ENCODE measurements at places on chromosomes 4 and X. TPM values are rescaled to one million over a fixed set of nuclear protein-coding genes. Genes with fewer than 3 reads are reported as not detected.

The NLRP2B gene
- not detected for total RNA-seq

The BST1 gene
- not detected for total RNA-seq

The GSPT2 gene
- total RNA-seq: 2.6 TPM

The NUDT11 gene
- total RNA-seq: not detected

The CLTRN gene
- not detected for total RNA-seq

The DGKK gene
- total RNA-seq: 0.16 TPM

The CPZ gene
- not detected for total RNA-seq

The SNCA gene
- 2.2 TPM for total RNA-seq

GRCh38 chr4:100063355-100063754 lies 113.3 kb upstream of the H2AZ1 start:
- H3K4me1 ChIP-seq: no peaks in the 10 kb centered on the region
- H3K4me3 ChIP-seq: no peak overlapping the region
- no peak overlapping the region for H3K27ac ChIP-seq
- no peak for DNase-seq
- no peaks in the 10 kb centered on the region for H3K36me3 ChIP-seq

DNA sequence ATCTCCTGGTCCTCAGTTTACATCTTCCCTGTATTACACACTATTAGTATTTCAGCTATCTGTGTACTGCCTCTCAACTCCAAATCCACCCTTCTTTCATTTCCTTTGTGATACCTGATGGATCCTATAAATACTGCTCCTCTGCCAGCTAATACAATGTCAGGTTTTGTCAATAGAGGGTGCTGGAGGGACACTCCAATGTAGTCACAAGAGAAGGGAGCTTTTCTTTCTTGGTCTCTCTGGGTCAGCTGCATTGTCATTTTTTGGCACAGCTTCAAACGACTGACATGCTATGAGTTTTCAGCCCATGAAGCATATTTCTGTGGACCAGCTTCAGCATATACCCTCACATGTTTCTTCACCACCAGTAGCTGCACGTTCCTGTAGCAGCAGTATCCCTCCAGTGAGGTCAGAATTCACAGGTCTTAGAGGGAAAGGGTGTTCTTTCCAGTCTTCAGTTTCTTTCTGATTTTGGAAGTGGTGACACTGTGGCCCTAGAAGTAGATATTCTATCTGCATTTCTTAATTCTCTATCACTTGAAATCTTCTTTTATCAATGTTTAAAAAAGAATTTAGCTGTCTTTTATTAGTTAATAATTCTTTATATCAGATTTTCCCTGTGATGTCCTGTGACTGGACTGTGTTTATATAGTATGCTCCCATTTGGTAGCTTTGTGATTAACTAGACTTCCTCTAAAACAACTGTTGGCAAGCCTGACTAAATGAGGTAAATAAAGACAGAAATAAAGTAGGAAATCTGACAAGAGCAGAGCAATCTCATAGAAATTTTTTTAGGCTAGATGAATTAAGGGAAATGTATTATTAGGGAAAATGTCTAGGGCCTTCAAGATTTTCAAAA lies 60.6 kb downstream of the GABRA2 start:
- no peaks in the 10 kb centered on the region for H3K36me3 ChIP-seq
- H3K27ac ChIP-seq: no peak overlapping the region
- H3K27me3 ChIP-seq: no peaks in the 10 kb centered on the region

DNA sequence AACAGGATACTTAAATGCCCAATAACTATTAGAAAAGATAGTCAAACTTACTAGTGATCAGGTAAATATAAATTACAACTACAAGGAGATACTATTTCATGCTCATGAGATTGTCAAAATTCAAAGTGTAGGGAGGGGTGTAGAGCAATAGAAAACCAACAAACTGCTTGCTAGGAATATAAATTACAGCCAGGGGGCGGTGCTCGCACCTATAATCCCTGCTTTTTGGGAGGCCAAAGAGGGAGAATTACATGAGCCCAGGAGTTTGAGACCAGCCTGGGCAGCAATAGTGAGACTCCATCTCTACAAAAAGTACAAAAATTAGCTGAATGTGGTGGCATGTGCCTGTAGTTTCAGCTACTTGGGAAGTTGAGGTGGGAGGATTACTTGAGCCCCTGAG lies 556.5 kb upstream of the NR3C2 start:
- H3K27ac ChIP-seq: no peak overlapping the region
- no peak for DNase-seq
- H3K4me1 ChIP-seq: no peaks in the 10 kb centered on the region
- H3K4me3 ChIP-seq: no peak overlapping the region
- no peaks in the 10 kb centered on the region for H3K36me3 ChIP-seq
- no peaks in the 10 kb centered on the region for H3K27me3 ChIP-seq

DNA sequence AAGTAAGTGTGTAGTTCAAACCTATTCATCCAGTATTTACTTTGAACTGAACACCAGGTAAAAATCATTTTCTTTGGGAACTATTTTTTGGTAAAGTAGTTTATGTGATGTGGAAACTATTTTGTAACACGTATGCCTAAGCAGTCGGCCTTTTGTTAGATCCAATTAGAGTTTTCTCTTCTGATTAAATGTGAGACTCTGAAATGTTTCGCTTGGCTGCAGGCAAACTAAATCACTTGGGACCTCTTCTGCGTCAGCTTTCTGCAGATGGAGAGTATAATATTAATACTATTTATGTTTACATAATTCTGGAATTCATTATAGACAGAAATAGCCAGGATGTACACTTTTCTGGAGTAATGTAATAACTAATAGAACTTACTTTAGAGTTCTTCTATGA lies 46.9 kb downstream of the BMPR1B start:
- H3K27ac ChIP-seq: no peak overlapping the region
- no peaks in the 10 kb centered on the region for H3K27me3 ChIP-seq
- no peak for DNase-seq
- H3K4me3 ChIP-seq: no peak overlapping the region
- H3K36me3 ChIP-seq: no peaks in the 10 kb centered on the region
- H3K4me1 ChIP-seq: no peaks in the 10 kb centered on the region

GRCh38 chr4:1711571-1712215 lies 426 bp downstream of the SLBP start:
- H3K36me3 ChIP-seq: no peaks in the 10 kb centered on the region
- peak overlapping the region; percentile 98 for H3K4me3 ChIP-seq
- DNase-seq: peak; percentile 63
- H3K27ac ChIP-seq: peak overlapping the region; percentile 98
- peaks cover 32% of the 10 kb centered on the region for H3K4me1 ChIP-seq

- H3K36me3 ChIP-seq: no peaks in the 10 kb centered on the region
- H3K27me3 ChIP-seq: no peaks in the 10 kb centered on the region
- peak; percentile 9 for DNase-seq
- no peak overlapping the region for H3K4me3 ChIP-seq
These were observed 325.7 kb downstream of the PCDH7 start for GRCh38 chr4:31045724-31046318.

GRCh38 chr4:167397586-167397985 lies 163.3 kb upstream of the SPOCK3 start:
- no peaks in the 10 kb centered on the region for H3K36me3 ChIP-seq
- DNase-seq: no peak
- H3K27me3 ChIP-seq: no peaks in the 10 kb centered on the region
- H3K4me1 ChIP-seq: no peaks in the 10 kb centered on the region

GRCh38 chrX:14832151-14832550 lies 40.7 kb downstream of the FANCB start:
- no peaks in the 10 kb centered on the region for H3K36me3 ChIP-seq
- no peaks in the 10 kb centered on the region for H3K27me3 ChIP-seq
- H3K27ac ChIP-seq: no peak overlapping the region
- no peaks in the 10 kb centered on the region for H3K4me1 ChIP-seq
- H3K4me3 ChIP-seq: no peak overlapping the region

DNA sequence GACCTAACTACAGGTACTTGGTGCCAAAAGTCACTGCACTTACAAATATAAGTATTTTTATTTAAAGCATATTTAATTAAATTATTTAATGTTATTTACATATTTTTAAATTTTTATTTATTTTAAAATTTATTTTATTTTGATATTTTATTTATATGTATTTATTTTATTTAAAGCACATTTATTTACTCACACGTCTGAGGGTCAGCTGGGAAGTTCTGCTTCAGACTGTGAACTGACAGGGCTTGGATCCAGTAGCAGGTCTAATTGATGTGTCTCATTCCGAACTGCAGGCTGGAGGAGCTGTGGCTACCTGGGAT lies 392.5 kb downstream of the GBA3 start:
- H3K4me3 ChIP-seq: no peak overlapping the region
- H3K27me3 ChIP-seq: no peaks in the 10 kb centered on the region
- no peak for DNase-seq
- no peaks in the 10 kb centered on the region for H3K36me3 ChIP-seq
- H3K4me1 ChIP-seq: no peaks in the 10 kb centered on the region

DNA sequence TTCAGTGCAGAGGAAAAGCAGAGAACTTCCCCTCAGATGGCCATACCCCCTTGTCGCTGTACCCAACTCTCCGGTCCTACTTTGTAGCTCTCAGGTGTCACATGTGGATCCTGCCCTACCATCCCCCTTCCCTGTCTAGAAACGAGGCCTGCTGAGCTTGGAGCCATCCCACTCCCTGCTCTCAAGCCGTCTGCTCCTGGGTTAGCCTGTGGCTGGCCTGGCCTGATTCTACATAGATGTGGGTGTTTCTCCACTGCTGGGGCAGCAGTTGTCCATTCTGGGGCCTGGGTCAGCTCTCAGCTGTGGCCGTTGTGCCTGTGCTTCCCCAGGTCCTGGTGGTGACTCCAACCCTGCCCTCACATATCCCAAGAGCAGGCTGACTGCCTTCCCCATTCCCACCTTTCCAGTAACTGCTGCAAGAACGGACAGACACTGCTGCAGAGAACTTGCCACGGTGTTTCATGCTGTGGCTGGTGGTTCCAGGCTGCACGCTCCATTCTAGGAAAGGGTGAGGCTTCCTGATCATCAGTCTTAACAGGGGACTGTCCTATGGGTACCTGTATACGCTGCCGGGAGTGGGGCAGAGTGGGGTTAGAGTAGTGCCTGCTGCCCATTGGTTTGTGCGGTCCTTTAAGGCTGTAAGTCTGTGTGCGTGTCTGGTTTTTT lies 3.6 kb downstream of the IL9R start:
- no peak overlapping the region for H3K27ac ChIP-seq
- H3K27me3 ChIP-seq: no peaks in the 10 kb centered on the region

- H3K4me1 ChIP-seq: peaks cover 4% of the 10 kb centered on the region
- no peaks in the 10 kb centered on the region for H3K27me3 ChIP-seq
- peak; percentile 10 for DNase-seq
- H3K36me3 ChIP-seq: no peaks in the 10 kb centered on the region
These were observed 1.2 kb upstream of the AMER1 start for GRCh38 chrX:64206556-64207162.

- no peaks in the 10 kb centered on the region for H3K36me3 ChIP-seq
- H3K27me3 ChIP-seq: no peaks in the 10 kb centered on the region
- no peaks in the 10 kb centered on the region for H3K4me1 ChIP-seq
- DNase-seq: no peak
- H3K4me3 ChIP-seq: no peak overlapping the region
- no peak overlapping the region for H3K27ac ChIP-seq
These were observed 67.4 kb upstream of the WDR1 start for GRCh38 chr4:10184041-10184440.

DNA sequence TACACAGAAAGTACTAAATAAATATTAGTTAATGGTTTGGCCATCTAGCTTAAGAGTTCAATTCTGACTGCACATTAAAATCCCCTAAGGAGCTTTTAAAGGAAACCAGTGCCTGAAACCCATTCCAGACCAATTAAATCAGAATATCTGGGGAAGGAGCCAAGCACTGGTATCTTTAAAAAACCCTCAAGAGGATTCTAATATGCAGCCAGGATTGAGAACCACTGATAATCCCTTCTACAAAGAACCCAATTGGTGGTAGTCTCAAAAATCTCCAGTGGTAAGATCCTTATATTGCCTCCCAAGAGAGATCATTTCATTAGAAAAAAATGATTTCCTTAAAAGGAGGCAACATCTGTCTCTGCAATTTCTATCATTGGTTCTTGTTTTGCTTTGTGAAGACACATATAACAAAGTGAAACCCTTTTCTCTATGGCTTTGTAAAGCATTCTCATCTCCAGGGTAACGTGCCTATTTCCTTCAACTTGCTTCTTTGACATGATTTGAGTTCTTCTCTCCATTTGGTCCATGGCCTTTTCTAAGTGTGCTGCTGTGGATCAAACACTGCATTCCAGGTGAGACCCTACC lies 3.5 kb downstream of the GPR34 start:
- no peaks in the 10 kb centered on the region for H3K27me3 ChIP-seq
- DNase-seq: no peak
- no peaks in the 10 kb centered on the region for H3K36me3 ChIP-seq
- H3K4me1 ChIP-seq: no peaks in the 10 kb centered on the region
- no peak overlapping the region for H3K4me3 ChIP-seq

GRCh38 chr4:26576231-26576739 lies 7.6 kb upstream of the TBC1D19 start:
- no peaks in the 10 kb centered on the region for H3K4me1 ChIP-seq
- H3K27ac ChIP-seq: no peak overlapping the region
- no peaks in the 10 kb centered on the region for H3K36me3 ChIP-seq
- H3K27me3 ChIP-seq: no peaks in the 10 kb centered on the region

GRCh38 chr4:187109636-187110035 lies 386.0 kb upstream of the FAT1 start:
- no peak for DNase-seq
- no peaks in the 10 kb centered on the region for H3K27me3 ChIP-seq
- no peaks in the 10 kb centered on the region for H3K4me1 ChIP-seq
- H3K27ac ChIP-seq: no peak overlapping the region

DNA sequence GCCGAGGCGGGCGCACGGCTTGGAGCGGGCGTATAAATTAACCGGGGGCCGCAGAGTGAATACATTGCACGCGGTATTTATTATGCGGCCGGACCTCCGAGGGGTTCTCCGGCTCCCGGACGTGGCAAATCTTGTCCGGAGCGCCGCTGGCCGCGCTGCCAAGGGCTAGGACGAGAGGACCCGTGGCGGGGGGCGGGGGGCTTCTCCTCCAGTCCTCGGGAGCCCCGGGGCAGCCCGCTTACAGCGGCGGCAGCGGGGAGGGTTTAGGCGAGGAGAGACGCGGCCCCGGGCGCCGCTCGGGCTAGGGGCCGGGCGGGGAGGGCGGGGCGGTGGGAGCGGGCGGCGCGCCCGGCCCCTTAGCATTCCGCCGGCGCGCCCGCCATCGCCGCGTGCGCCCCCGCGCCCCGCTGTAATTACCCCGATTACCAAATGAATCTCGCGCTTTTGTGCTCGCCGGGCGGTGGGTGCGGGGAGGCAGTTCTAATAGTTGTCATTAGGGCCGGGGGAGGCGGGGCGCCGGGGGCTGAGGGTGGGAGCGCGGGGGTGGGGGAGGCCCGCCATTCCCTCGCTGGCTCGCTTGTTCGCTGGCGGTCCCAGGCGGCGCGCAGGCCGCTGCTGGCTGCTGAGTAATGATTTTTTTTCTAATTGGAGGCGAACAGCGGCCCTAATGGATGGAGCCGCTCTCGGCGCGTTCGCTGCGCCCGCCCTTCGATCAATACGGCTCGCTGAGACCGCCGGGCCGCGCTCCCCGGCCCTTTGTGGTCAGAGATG lies 276.6 kb downstream of the BCOR start:
- no peaks in the 10 kb centered on the region for H3K4me1 ChIP-seq
- DNase-seq: no peak
- peaks cover 20% of the 10 kb centered on the region for H3K27me3 ChIP-seq
- no peak overlapping the region for H3K27ac ChIP-seq
- no peaks in the 10 kb centered on the region for H3K36me3 ChIP-seq

GRCh38 chrX:24858004-24858746 lies 157.6 kb downstream of the ARX start:
- no peaks in the 10 kb centered on the region for H3K4me1 ChIP-seq
- no peaks in the 10 kb centered on the region for H3K27me3 ChIP-seq
- H3K36me3 ChIP-seq: no peaks in the 10 kb centered on the region
- H3K27ac ChIP-seq: no peak overlapping the region

- no peaks in the 10 kb centered on the region for H3K4me1 ChIP-seq
- no peaks in the 10 kb centered on the region for H3K27me3 ChIP-seq
- no peak overlapping the region for H3K27ac ChIP-seq
- H3K4me3 ChIP-seq: no peak overlapping the region
These were observed 41.7 kb upstream of the H2AZ1 start for GRCh38 chr4:99991741-99992140.

All from transverse colon (tissue), 4 donors.